ENCODE measurements at places on chromosomes 12 and 14.

DNA sequence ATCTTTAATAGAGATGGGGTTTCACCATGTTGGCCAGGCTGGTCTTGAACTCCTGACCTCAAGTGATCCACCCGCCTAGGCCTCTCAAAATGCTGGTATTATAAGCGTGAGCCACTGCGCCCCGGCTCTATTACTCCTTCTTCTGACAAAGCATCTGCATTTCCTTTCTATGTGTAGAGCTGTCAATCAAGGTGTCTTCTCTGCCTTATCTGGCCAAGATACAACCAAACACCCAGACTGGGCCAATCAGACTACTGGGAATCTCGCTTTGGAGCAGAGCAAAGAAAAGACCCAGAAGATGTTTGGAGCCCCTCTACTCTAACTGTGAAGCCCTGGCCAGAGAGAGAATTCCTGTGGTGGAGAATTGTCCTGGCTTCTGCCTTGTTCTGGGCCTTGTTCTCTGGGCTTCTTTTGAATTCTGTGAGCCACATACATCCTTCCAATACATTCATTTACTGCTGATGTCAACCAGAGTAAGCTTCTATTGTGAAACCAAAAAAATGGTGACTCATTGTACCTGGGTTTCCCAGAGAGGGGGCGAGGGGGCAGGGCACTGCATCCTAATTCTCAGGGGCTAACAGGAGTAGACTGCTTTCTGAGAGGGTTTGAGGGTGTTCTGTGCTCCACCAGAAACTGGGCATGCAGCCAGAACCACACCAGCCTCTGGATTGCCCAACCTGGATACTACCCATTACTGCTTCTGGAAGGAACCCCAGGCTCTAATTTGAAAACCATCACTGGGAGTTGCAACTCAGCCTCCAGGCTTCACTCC is 18.8 kb upstream of the FLVCR2 start:
- DNase-seq, result peak; percentile 58

DNA sequence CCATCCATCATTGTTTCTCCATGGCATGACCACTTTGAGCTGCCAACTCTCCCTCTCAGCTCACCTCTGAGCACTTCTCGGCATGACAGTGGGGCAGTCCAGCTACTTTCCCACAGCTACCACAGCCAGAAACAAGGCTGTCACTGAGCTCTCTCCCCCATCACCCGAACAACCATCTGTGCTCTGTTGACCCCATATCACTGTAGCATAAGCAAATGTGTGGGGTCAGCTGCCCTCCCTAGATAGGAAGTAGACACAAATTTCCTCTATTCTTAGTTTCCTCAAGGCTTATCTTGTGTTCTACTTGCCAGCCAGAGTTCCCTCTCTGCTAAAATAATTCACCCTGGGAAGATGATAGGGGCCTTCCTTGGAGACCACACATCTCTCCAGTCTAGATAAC is 82.6 kb upstream of the FUT8 start:
- no peak for DNase-seq

- DNase-seq, result no peak
Measured at GRCh38 chr12:66066137-66066928, 64.2 kb downstream of the LLPH start.

DNA sequence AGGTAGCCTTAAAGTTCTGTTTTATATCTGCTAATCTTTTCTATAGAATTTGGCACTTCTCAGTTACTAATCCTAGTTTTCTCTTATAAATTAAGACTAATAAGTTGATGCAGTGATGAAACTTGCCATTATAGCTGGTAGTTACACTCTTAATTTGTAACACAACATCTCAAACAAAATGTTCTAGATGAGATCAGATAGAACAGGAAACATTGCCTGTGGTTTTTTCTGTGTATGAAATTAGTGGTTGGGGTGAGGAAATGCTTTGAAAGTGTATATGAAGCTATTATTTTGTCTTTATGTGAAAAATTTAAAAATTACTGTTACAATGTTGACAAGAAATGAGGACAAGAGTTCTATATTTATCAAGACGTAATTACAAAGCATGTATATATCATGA is 91.9 kb downstream of the PCNX1 start:
- DNase-seq, result no peak

GRCh38 chr12:50638482-50638880 is 125.4 kb upstream of the ATF1 start:
- no peak for DNase-seq

- DNase-seq, result no peak
Measured at GRCh38 chr14:62138593-62138992, 376.4 kb downstream of the SNAPC1 start.

- no peak for DNase-seq
Measured at GRCh38 chr12:114744691-114745090, 60.7 kb upstream of the TBX3 start.

DNA sequence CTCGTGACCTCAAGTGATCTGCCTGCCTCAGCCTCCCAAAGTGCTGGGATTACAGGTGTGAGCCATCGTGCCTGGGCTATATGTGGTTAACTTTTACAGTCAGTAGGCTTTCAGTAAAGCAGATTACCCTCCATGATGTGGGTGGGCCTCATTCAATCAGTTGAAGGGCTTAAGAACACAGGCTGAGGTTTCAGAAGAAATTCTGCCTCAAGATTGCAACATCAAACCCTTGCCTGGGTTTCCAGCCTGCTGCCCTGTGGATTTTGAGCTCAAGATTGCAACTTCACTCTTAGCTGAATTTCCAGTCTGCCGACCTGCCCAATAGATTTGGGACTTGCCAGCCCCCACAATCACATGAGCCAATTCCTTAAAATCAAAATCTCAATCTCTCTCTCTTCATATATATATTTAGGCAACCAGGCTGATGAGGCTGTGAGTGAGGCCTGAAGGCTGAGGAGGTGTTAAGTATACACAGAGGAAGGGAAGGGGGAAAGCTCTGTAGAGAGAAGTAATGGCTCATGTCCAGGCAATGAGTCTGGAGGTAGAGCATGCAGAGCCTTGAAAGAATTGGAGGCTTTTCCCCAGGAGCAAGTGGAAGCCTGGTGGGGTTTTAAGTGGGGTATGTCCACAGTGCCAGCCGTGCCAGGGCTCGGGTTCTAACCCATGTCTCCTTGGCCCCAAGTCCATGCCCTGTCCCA is 33.3 kb upstream of the ACTN1 start:
- DNase-seq, result no peak

GRCh38 chr14:65993103-65993502 is 493.1 kb upstream of the CCDC196 start:
- no peak for DNase-seq

- DNase-seq, result no peak
Measured at GRCh38 chr12:116127859-116128258, 149.6 kb downstream of the MED13L start.

DNA sequence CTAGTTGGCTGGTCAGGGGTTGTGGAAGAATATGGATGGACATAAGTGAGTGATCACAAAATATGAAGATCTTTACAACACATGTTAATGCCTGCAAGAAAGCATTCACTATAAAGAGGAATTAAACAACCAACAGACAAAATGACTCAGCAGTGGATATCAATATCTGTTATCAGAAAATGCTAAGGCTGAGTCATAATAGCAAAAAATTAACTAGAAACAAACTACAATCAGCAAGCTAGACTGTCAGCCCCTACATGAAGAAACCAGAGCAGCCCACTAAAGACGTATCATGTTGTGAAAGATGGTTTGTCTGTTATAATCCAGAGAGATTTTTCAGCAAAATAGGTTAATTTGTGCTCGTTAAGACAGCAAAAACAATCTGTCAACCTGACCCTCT is 472.9 kb downstream of the NELL2 start:
- no peak for DNase-seq

GRCh38 chr12:116783525-116784237 is 45.6 kb downstream of the RNFT2 start:
- no peak for DNase-seq

- DNase-seq, result no peak
Measured at GRCh38 chr14:74038020-74038859, 19.1 kb downstream of the BBOF1 start.

All from activated T-helper 9 cell treated with anti-CD3 and anti-CD28 coated beads, Interleukin-2, amount 50 U/mL, for 16 hours (primary cell).